AG09319 (cell line): ENCODE measurements at places on chromosomes 7 and 10.

DNA sequence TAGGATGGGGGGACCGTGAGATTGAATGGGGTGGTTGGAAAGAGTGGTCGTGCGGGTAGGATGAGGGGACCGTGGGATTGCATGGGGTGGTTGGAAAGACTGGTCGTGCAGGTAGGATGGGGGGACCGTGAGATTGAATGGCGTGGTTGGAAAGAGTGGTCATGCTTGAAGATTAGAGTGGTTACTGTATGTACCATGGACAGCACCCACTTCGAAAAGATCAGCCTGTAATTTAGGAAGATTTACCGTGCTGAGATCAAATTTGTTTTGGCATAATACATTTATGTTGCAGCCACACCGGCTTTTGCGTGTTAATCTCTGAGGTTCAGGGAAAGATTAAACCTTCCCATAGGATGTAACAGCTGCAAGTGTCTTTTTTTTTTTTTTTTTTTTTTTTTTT is 495.2 kb upstream of the ADARB2 start:
- no peak for DNase-seq

GRCh38 chr7:1661461-1661860 is 8.6 kb upstream of the ELFN1 start:
- DNase-seq = no peak

- DNase-seq = no peak
Observed at GRCh38 chr10:132926777-132927650, 15.4 kb downstream of the CFAP46 start.

DNA sequence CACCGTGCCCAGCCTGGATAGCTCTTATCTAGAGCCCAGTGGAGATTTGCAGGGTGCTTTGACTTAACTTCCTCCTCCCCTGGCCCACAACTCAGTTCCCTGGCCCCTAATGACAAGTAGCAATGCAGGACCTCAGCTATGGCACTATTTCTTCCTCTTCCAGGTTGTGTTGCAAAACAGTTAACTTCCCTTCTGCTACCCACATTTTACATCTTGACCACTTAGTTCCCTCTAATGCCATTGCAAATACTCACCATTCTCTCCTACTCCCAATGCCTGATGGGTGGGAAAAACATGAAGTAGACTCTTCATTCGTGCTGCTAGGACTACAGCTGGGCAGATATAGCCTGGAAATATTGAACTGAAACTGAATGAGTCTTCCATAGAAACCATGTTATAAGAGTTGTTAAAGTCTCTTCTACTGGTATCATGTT is 39.1 kb upstream of the FGL2 start:
- no peak for DNase-seq

DNA sequence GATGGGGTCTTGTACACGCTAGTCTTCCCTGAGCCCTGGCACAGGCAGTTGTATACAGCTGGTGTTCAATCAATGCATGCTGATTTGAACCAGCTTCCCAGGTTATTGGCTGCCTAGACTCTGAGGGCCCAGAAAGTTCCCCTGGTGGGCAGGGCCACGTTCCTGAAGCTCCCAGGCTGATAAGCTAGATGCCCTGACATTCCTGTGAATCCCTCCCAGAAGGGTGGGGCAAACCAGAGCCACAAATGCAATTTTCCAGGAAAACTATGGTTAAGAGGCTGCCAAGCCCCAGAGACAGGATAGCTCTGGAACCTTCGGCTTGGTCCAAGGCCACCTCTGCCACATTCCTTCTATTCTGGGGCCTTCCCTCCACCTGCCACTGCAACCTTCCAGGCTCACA is 78.2 kb downstream of the FAM53B start:
- no peak for DNase-seq

GRCh38 chr10:15393139-15393825 is 22.2 kb upstream of the FAM171A1 start:
- no peak for DNase-seq
